ENCODE measurements at places on chromosomes 3 and 15. TPM values are rescaled to one million over a fixed set of nuclear protein-coding genes. Genes with fewer than 3 reads are reported as not detected.

GRCh38 chr15:41934843-41935242 lies 37.5 kb downstream of the EHD4 start:
- no peak for DNase-seq

The IFT80 gene
- polyA plus RNA-seq: 67.5 TPM

DNA sequence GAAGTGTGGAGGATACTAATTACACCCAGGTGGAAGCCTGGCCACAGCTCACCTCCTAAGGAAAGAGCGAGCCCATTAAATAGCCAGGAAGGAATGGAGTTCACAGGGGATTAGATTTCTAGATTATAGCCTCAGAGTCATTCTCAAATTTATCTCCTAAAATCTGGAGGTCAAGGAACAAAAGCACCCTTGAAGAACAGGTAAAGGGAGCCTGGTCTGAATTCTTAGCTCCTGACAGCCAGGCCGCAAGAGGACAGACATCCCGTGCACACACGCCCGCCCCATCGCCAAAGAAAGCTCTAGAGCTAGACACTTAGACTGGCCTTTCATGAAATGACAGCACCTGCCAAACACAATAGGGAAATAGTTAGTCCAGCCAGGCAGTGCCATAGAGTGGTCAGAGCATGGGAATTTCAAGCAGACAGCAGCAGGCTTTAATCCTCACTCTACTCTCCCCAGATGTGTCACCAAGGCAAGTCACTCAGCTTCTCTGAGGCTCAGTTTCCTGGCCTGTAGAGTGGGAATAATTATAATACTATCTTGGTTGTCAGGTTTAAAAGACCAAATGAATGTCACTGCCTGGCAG lies 59.2 kb downstream of the LIPC start:
- DNase-seq: no peak

DNA sequence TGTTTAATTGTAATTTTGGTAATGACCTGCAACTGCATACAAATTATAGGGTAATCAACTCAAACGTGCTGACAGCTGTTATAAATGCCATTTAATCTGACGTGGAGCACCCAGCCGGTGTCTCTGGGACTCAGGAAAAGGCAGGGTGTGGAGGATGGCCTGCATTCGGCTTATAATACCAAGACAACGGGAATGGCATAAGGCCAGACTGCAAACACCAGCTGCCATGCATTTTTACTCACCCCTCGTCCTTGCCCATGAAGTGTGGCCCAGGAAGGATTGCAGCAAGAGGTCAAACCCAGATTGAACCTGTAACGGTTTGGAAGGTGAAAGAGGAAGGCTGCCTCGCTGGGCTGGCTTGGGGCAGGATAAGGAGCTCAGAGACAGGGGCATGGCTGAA lies 96.4 kb downstream of the WNT7A start:
- DNase-seq: no peak

The CEP19 gene
- 5.6 TPM for polyA plus RNA-seq

The TMEM158 gene
- polyA plus RNA-seq: 4.4 TPM

GRCh38 chr3:42653560-42654330 lies at the start of gene ZBTB47:
Gene ZBTB47 (plus strand): TSS chr3:42653697. CDS start chr3:42658356, 4,659 bp downstream.
- no peak for DNase-seq

DNA sequence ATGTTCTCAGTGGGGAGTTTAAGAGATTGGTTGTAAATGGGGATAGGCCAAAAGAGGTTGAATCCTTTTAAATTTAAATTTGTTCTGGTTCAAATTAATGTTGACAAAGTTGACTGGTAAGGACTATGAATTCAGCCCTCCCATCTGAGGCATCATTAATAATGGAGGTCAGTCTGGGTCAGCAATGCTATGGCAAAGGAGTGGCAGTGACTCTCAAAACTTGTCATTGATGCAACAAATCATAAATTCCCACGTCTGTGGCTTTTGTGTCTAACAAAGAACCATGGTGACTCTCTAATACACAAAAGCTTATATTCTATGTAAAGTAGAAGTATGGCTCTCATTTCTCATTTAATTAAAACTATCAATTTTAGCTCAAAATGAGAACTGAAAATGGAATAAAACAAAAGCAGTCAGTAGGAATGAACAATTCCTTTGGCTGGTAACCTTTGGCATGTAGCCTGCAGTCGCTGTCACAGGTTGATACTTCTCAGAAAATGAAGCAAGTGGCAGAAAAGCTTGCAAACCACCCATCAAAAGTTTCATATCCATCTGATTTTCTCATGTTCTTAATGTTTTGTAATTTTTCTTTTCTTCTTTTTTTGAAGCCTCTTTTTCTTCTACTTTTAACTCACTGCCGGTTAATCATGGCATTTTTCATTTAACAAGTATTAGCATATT lies 12.2 kb upstream of the ZBED2 start:
- no peak for DNase-seq

The TICRR gene
- polyA plus RNA-seq: 9.1 TPM

DNA sequence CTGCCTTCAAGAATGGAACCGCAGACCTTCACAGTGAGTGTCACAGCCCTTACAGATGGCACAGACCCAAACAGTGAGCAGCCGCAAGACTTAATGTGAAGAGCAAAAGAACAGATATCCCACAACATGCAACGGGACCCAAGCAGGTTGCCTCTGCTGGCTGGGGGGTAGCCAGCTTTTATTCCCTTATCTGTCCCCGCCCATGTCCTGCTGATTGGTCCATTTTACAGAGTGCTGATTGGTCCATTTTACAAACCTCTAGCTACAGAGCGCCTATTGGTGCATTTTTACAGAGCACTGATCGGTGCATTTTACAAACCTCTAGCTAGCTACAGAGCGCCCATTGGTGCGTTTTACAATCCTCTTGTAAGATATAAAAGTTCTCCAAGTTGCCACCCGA lies 102.0 kb upstream of the IGF1R start:
- no peak for DNase-seq

DNA sequence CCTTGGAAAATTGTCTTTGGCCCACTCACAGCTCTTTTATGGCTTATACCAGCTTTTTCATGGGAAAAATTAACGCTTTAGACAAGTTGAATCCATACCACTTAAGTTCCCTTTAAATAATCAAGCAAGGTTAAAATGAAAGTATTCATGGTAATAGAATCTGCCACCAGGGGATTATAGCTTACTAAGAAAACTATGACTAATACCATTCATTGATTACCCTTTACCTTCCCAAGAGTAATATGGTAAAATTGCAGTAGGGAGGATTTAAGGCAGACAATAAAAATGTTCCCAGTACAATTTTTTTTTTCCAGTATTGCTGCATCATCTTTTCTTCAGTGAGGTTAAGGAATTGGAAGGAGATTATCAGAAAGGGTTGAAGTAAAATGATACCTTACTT lies 641.1 kb upstream of the NAALADL2 start:
- DNase-seq: no peak

GRCh38 chr3:74390121-74390877 lies 224.2 kb downstream of the CNTN3 start:
- DNase-seq: no peak

DNA sequence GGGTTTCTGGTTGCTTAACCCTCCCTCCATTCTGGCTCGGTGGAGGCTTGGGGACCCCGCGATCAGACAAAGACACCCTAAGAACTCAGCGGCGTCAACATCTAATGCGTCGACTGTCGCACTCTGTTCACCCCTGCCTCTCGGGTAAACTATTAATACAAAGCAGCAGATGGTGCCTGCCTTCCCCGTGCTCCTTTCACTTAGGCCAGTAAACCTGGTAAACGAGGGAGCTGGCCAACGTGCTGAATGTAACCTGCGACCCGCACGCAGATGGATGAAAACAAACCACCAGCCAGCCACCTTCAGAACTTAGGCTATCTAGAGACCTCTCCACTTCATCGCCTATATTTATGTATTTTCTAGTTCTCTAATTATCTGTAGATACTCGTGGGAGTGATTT lies 848 bp upstream of the CADPS start:
- DNase-seq: peak; percentile 79

The SPINT1 gene
- polyA plus RNA-seq: 72.4 TPM

DNA sequence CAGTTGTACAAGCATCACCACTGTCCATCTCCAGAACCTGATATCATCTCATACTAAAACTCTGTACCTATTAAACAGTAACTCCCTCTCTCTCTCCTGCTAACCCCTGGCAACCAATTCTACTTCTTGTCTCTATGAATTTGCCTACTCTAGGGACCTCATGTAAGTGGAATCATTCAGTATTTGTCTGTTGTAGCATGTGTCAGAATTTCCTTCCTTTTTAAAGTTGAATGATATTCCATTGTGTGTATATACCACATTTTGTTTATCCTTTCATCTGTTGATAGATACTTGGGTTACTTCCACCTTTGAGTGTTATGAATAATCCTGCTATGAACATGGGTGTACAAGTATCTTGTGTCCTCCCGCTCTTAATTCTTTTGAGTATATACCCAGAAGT lies 16.6 kb downstream of the ZNF592 start:
- no peak for DNase-seq

DNA sequence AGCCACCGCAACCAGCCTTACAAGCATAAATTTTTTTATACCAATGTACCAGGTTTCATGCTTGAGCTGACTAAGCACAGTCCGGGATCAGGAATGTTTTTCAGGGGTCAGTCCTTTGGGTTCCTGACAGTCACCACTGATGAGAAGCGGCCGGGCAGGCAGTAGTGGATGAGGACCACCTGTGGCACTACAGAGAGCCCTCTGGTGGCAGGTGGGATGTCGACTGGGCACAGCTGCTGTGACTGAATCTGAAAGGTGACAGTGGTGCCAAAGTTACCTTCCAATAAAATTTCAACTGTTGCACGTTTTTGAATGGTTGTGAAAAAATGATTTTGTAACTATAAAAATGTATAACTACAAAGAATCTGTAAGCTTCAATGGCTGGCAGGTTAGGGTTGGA lies 34.0 kb downstream of the TPRA1 start:
- no peak for DNase-seq

- no peak for DNase-seq
Measured at GRCh38 chr3:141331377-141332318, 36.7 kb upstream of the ZBTB38 start.

- DNase-seq: no peak
Measured at GRCh38 chr3:143258692-143259091, 139.1 kb downstream of the CHST2 start.

- DNase-seq: no peak
Measured at GRCh38 chr3:55159711-55160110, 231.9 kb upstream of the LRTM1 start.

- no peak for DNase-seq
Measured at GRCh38 chr3:194685065-194685717, 492 bp upstream of the FAM43A start.
